ENCODE measurements at places on chromosomes 5 and 9.

DNA sequence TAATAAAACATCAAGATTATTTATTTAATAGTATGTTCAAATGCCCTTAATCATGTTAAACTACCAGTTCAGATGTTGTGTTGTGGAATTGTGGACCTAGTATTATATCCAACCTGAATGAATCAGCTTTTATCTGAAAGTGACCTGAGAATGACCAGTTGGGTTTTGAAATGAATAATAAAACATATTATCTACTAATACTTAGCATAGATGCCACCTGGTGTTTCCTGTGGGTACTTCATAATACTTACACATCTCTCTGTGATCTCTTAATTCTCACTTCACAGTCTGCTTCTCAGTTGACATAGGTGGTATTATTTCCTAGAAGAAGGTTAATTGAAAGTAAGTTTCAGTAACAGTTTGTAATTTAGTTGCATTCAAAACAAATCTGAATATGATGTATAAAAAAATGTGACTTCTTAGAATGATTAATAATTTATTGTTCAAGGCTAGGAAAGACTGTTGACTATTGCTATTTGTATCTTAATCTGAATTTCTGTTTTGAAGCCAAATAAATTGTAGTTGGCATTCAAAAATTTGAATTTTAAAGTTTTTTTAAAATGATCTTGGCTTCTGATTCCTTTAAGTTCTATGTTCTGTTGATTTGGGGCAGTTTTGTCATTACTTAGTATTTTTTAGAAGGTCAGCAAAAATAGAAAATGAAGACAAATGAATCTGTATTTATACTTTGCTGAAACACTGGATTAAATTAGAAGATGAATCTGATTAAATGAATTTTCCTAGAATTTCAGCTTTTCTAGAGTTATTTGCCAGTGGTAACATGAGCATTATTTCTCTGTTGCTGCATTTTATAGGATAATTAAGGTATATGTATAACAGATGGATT is 48.2 kb downstream of the KIF2A start:
- DNase-seq, result no peak

DNA sequence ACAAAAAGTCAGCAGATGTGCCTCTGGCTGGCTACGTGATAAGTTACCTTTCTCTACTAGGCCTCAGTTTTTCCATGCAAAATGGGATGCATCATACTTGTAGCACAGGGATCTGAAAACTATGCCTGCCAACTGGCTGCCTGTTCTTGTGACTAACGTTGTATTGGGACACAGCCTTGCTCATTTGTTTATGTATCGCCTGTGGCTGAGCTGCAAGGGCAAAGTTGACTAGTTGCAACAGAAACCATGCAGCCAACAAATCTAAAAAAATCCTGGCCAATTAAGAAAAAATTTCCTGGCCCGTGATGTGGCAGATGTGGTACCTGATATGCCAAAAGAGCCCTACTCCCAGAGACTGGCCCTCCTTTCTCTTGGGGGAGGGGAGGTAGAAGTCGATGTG is 131.3 kb downstream of the SEC61B start:
- DNase-seq, result no peak

DNA sequence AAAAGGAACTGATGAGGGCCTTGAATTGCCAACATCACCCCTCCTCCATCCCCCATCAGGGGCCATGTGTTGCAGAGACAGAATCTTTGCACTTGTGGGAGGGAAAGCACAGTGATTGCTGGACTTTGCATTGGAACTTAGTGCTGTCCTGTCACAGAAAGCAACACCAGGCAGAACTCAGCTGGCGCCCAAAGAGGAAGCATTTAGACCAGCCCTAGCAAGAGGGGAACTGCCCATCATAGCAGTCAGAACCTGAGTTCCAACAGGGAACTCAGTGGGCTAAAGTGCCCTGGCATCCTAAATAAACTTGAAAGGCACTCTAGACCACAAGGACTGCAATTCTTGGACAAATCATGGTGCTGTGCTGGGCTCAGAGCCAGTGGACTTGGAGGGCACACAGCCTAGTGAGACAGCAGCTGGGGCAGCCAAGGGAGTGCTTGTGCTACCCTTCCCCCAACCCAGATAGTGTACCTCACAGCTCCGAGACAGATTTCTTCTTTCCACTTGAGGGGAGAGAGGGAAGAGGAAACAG is 128.1 kb downstream of the ACTL7B start:
- DNase-seq, result peak; percentile 36

GRCh38 chr5:175059687-175060211 is 335.4 kb downstream of the MSX2 start:
- peak; percentile 88 for DNase-seq

DNA sequence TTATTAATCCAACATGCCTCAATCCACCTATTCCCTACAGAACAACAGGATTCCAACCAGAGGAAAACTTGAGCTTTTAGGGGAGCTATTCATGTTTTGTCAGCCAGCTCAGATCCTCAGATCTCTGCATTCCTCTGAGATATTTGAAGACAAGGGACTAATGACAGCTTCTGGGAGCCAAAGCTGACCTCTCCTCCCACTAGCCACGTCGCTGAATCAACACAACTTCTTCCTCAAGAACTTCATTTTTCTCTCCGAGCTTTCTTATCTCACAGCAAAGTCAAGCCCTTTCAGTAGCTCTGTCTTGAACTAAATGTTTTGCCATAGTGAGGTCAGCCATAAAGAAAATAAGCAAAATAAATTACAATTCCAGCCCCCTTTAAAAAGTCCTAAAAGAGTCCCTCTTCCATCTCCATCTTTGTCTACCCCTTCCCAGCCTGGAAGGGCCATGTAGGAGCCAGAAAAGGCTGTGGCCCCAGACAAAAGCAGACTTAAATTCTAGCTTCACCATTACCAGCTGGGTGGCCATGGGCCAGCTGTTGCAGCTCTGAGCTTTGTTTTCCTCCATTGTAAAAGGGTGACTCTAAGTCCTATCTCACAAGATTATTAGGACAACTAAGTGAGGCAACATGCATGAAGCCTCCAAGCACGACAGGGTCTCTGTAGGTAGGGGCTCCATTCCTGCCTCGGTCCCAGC is 65.0 kb downstream of the HSD17B3 start:
- no peak for DNase-seq
